Mesenteric fat pad (tissue), 1 donor: ENCODE measurements at places on chromosomes 4 and X.

DNA sequence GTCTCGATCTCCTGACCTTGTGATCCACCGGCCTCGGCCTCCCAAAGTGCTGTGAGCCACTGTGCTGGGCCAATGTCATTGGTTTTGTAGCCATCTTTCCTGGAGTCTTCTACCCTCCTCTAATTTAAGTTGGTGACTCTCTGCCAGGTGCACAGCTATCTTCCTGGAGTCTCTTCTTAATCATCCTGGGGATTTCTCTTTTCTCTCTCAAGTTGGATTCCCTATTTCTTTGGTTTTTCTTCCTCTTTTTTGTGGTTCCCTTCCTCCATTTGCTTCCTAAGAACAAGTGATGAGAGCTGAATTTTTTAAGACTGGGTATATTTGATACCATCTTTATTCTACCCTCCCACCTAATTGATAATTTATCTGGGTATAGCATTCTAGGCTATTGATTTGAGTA lies 113.8 kb downstream of the SYNPO2 start:
- DNase-seq = no peak

DNA sequence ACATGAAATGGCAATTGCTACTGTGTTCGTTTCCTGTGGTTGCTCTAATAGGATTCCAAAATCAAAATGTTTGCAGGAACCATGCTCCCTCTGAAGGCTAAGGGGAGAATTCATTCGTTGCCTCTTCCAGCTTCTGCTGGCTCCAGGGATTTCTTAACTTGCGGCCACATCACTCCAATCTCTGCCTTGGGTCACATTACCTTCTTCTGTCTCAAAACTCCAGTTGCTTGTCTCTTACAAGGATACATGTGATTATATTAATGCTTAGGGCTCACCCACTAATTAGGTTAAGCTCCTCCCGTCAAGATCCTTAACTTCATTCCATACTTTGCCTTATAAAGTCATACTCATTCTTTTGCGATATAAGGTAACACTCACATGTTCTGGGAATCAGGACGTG lies 208.4 kb downstream of the RBM46 start:
- no peak for DNase-seq

GRCh38 chr4:39255871-39256270 lies 73.5 kb downstream of the WDR19 start:
- no peak for DNase-seq

GRCh38 chr4:47551682-47552081 lies 66.6 kb downstream of the ATP10D start:
- no peak for DNase-seq

DNA sequence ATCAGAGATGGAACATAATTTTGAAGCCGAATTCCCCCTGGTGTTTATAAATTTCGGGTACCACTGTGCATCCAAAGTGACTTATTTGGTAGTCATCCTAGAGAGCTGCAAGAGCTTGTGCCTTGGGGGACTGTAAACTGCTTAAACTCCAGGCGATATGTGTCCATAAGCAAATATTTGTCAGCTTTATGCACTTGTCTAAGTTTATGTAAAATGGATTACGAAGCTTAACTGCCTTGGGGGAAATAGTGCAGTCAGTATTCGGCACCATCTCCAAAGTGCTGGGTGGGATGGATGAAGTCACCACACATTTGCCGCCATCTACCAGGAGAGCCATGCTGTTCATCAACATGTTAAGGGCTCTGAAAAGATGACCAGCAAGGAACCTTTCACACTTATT lies 65.9 kb downstream of the CC2D2A start:
- no peak for DNase-seq

DNA sequence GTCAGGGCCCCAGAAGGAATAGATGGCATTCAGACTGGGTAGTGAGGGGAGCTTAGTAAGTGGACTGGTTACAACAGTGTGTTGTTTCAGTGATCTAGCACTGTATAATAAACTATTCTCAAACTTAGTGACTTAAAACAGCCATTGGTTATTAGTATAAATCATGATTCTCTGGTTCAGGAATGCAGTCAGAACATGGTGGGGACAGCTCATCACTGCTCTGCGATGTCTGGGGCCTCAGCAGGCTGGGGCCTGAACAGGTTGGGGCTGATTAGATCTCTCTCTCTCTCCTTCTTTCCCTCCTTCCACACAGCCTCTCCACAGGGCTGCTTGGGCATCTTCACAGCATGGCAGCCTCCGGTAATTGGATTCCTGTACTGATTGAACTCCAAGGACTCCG lies 160.4 kb downstream of the GATB start:
- DNase-seq = no peak

- DNase-seq = no peak
Measured at GRCh38 chr4:176065435-176066291, at the start of gene WDR17. Gene WDR17 (plus strand): TSS chr4:176065841. CDS start chr4:176111581, 45,740 bp downstream.

- DNase-seq = no peak
Measured at GRCh38 chr4:164192844-164193243, 561.1 kb upstream of the SMIM31 start.

DNA sequence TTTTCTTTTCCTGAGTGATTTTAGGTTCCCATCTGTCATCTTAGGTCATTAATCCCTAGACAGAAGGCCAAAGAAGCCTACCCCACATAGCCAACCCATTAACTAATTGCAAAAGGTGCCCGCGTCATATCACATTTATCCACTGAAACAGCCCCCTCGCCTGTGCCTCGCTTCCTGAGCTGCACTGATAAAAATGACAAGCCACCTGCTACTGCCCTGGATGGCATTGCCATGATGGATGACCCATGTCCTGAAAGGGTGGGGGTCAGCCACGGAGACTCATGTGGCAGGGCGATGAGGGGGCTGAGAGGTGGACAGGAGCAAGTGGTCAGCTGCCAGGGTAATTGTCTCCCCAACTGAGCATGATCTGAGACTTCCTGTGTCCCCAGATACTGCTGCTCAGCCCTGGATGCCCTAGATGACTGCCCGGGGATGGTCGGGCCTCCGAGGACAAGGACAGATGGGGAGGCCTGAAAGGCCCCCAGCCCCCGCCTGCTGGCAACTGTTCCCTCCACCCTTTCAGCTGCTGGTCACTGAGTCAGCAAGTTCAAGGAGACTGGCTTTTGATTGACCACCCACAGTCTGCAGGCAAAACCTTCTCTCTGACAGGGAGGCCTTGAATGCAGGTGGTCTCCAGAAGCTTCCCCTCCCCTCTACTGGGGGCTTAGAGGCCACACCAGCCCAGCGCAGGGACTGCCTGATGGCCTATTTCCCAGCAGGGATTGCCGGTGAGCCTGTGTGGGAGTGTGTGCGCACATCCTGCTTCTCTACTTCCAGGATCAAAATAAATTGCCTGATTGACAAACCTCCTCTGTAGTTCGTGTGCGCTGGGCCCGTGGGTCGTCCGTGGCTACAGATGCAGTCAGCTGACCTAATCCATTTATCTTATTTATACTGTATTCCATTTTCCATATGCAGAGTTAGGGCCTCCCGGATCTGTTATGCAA lies 496.3 kb downstream of the BCOR start:
- peak; percentile 59 for DNase-seq

DNA sequence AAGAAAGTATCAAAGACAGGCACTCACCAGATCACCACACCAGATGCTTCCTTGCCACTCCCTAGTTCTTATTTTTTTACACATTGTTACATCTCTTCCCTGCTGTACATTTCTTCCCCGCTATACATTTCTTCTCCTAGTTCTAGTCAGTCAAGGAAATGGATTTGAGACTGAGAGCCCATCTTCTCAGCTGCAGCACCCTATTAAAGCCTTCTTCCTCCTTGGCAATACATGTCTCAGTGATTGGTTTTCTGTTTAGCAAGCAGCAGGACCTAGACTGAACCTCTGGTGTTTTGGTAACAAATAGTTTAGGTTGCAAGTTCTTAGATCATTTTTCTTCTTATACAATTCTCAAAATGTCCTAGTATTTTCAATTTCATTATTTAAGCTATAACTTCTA lies 35.3 kb upstream of the KLHL8 start:
- no peak for DNase-seq

DNA sequence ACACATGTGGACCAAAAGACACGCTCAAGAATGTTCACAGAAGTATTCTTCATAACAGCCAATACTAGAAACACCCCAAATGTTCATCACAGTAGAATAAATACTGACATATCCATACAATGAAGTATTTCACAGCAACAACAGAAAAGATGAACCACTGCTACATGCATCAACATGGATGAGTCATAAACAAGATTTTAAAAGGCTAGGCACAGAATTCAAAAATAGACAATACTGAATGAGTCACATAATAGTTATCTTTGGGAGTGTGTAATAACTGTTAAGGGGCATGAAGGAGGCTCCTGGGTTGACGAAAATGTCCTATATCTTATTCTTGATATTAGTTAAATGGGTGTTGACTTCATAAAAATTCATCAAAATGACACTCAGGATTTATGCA lies 43.5 kb downstream of the CLOCK start:
- DNase-seq = no peak

DNA sequence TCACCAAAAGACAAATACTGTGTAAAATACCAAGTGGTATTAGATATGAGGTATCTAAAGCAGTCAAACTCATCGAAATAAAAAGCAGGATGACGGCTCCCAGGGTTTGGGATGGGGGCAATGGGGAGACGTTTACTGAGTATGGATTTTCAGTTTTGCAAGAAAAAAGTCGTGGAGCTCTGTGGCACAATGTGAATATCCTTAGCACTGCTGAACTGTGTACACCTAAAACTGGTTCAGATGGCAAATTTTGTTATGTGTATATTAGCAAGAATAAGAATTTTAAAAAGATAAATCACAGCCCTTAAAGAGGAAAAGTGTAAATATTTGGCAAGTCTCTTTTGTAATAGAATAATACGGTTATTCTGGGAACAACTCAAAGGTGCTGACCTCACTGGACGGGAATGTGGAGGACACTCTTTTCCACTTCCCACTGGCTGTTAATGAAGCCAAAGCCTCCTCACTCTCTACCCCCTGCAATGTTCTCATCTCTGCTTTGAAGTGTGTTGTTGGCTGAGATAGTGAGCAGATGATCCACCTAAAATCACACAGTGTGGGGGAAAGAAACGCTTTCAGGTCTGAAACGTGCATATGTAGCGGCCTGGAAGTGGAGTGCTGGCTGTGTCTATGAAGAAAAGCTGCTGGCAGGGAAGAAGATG lies 49.2 kb downstream of the SEL1L3 start:
- DNase-seq = no peak

GRCh38 chr4:15242021-15242420 lies 185.8 kb upstream of the C1QTNF7 start:
- DNase-seq = no peak

- DNase-seq = no peak
Measured at GRCh38 chrX:65195621-65196020, 219.4 kb upstream of the ZC4H2 start.

- DNase-seq = no peak
Measured at GRCh38 chrX:52280812-52281211, 88.0 kb upstream of the XAGE2 start.

GRCh38 chr4:133147286-133147821 lies 1.7 kb upstream of the PCDH10 start:
- no peak for DNase-seq

GRCh38 chr4:35604252-35604651 lies 640.1 kb downstream of the ARAP2 start:
- DNase-seq = no peak

DNA sequence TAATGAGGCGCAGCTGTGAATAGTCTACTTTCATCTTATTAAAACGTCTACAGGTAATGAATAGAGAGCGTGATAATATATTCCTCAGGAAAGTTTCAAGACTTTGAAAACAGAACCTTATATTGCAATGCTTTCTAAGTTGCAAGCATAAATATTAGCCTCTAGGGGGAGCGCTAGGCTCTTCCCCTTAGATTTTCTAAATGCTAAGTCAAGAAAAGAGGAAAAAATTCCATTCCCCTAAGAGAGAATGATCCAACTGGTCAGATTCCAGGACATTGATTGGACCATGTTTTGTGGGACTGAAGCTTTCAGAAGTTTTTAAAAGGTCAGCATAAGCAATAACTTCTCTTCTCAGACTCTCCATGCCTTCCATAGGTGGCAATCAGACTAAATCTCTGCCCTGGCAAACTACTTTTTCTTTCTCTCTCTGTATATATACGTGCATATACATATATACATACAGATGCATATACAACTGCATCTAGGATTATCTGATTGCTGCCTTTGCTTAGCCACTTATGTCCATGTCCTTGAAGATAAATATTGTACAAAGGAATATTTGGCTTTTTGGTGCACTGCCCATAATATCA lies 492.9 kb downstream of the INPP4B start:
- DNase-seq = no peak

DNA sequence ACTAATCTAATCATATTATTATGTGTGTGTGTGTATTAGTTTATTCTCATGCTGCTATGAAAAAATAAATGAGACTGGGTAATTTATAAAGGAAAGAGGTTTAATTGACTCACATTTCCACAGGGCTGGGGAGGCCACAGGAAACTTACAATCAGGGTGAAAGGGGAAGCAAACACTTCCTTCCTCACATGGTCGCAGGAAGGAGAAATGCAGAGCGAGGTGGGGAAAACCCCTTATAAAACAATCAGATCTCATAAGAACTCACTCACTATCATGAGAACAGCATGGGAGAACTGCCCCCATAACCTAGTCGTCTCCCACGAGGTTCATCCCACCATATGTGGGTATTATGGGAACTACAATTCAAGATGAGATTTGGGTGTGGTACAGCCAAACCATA lies 190.9 kb upstream of the TAPT1 start:
- no peak for DNase-seq

- DNase-seq = no peak
Measured at GRCh38 chr4:84530871-84531270, 31.8 kb upstream of the NKX6-1 start.

DNA sequence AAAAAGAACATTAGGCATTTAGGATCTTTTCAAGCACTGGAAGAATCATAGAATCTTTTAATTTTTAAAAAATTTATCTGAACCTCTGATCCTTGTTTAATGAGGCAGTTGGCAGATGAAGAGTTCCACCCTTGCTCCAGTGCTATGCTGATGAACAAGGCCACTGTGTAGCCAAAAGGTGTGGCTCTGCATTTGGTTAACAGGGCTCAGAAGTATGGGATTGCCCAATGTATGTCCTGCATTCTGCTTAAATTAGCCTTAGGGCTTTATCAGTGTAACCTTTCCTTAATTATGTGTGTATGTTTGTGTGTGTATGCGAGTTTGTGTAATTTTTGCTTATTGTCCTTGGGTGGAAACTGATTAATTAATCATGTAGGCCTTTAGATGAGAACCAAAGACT lies 43.3 kb upstream of the PPM1K start:
- no peak for DNase-seq

GRCh38 chrX:44937606-44938005 lies 64.6 kb downstream of the KDM6A start:
- no peak for DNase-seq

GRCh38 chr4:165779950-165780670 lies 92.9 kb upstream of the TLL1 start:
- DNase-seq = no peak

DNA sequence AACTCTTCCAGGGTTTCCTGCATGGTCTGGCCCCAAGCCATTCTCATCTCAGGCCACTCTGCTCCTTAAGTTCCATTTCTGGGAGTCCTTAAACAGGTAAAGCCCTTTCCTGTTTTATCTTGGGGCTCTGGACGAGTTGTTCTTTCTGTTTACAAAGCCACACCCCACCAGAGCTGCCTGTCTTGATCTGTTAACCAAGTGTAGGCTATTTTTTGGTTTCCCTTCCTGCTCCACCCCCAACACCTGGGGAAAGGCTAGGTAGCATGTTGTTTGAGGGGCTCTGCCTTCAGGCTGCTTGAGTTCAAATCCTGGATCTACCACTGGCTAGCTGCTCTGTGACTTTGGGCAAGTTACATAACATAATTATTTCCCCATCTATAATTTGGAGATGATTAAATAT lies 40.0 kb downstream of the ERVMER34-1 start:
- no peak for DNase-seq

GRCh38 chrX:23742174-23742696 lies 841 bp downstream of the ACOT9 start:
- DNase-seq = no peak

- DNase-seq = no peak
Measured at GRCh38 chr4:112327965-112328733, 31.0 kb downstream of the ALPK1 start.
